ENCODE measurements at places on chromosomes 11 and 22.

DNA sequence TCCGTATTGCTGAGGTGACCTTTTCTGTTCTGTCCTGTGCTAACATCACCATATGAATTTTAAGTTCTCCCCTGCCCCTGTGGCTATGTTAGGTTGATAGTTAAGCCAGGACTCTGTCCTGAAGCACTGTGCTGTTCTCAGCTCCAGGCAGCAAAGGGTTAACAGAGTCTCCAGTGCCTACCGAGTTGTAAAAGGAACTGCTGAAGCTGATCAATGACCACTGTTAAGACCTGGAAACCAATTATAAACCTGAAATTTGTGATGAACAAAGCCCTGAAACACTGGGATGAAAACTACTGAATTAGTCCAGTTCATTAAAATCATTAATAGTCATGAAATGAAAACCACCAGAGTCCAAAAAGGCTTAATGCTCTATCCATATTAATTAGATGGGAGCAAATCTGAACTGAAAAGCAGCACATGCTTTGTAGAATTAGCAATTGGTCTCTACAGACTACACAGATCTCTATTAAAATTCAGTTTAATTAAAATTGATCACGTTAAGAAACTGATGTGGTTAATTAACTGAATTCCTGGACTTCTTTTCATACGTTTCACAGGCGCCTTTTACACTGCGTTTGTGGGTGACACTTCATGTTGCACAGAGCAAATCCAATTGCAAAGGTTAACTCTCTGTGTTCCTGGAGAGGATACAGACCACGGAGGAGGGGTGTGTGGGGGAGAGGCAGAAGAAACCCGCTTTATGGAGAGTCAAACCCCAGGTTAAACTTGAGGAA, 188.5 kb upstream of the MPPED2 start:
- DNase-seq: no peak

DNA sequence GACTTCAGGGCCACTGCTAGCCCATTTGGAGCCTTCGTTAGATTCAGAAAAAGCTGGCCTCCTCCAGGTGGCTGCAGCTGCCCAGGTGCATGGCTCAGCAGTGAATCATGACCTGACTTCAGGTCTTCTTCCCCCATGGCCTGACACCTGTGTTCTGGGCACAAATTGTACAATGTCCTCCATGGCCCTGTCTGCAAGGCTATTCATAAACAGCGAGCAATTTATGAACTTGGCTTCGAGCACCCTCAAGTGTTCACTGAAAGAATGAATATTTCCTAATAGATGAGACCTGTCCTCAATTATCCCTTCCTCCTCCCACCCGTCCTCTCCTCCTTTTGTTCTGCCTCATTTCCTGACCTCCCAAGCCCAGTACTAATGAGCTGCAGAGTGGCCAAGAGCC, 12.2 kb upstream of the VPS37C start:
- no peak for DNase-seq

DNA sequence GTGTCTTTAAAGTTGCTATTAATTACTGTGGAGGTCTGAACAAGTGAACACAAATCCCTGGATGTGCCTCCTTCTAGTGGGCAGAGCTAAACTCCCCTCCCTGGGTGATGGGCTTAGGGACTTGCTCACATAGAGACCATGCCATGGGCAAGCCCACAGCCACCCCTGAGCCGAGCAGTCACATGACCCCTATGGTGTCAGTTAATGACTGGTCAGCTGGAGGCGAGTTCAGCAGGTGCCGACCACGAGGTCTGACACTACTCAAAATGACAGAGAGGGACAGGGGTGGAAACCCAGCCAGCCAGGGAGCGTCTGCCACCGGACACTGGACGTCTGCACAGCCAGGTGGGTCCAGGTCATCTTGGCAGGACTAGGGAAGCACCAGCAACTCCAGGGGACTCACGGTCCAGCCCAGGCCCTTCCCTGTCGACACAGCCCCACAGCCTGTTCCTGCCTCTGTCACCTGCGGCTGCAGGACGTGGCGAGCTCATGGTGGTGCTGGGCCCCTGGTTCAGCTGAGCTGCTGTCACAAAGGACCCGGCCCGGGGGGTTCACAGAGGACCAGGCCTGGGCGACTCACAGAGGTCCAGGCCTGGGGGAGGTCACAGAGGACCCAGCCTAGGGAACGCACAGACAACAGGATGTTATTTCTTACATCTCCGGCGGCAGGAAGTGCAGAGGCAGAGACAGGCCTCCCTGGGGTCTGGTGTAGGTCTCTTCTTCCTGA, 135.0 kb downstream of the BRD1 start:
- DNase-seq: no peak

- DNase-seq: no peak
Observed at GRCh38 chr11:10387206-10388083, 67.6 kb upstream of the AMPD3 start.

GRCh38 chr11:11289669-11290068, 63.4 kb downstream of the CSNK2A3 start:
- DNase-seq: no peak

DNA sequence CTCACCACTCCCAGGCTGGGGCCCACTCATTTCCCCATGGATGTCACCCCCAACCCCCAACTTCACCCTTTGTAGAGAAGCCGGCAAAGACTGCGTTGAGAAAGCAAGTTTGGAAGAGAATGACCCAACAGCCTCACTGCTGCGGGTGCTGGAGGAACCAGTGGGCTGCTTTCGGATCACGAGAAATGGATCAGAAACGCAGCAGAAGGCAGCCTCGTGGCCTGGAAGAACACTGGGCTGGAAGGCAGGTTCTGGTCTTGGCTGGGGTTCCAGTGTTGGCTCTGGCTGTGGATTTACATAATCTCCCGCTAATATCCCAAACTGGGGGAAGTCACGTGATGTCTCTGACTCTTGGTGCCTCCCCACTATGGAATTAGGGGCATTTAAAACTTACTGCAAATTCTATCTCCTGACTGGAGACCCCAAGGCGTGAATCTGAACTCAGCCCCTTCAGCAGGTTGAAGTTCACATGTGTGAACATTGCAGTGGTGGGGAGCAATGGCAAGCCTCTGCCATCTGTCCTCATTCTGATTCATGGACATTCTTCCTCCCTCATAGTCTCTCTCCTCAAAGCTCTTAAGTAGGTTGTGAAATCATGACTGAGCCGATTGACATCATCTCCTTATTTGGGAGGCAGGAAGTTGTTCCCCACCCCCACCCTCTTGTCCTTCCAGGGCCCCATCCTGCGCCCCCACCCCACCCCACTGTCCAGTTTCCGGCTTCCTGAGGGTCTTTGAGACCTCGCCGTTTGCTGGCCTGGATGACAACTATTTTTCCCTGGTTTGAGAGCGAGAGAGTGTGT, 37.0 kb upstream of the TIMP3 start:
- no peak for DNase-seq

DNA sequence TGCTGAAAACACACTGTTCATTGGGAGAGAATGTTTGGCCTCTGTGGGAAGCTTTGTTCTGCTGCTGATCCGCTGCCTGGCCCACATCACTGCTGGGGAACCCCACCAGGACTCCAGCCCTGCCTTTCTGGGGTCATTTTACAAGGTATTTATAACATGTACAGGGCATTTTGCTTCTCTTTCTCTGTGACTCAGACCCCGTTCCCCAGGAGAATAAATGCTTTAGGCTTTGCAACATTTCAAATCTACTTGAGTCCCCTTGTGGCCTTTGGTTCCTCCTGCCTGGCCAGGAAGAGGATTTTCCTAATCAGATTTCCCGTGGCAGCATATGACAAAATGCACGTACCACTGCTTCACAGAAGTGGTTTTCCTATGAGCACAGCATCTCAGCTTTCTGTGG, 43.0 kb downstream of the BTG4 start:
- no peak for DNase-seq

DNA sequence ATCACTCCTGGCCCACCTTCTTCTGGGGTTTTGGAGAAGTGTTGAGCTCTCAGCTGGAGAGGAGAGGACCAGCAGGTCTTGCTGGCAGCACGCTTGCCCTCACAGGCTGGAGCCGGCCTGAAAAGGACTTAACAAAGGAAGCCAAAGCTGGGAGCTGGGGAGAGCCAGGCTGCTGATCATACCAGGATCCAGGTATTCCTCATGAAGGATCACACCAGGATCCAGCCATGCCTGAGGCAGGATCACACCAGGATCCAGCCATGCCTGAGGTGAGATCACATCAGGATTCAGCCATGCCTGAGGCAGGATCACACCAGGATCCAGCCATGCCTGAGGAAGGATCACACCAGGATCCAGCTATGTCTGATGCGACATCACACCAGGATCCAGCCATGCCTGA, 17.0 kb downstream of the MRGPRD start:
- no peak for DNase-seq

DNA sequence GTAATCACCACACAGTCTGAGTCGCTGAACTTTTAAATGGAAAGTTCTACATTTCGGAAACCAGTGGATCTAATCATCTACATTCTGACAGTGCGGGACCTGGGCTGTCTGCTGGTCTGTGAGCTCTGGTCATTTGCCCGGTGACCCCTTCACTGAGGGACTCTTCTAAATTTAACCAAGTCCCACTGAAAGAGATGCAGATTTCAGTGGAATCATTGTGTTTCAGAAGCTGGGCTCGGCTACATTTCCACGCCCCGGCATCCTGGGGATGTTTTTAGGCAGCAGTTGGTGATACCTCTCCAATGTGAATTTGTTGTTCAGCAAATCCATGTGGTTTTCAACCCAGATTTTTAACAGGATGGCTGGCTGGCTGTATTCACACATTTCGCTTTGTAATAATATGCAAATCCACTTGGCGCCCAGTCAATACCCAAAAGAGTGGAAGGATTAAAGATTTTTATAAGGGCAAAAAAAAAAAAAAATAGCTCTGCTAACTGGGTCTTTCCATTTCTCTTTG, 145.5 kb upstream of the RASSF10 start:
- no peak for DNase-seq

DNA sequence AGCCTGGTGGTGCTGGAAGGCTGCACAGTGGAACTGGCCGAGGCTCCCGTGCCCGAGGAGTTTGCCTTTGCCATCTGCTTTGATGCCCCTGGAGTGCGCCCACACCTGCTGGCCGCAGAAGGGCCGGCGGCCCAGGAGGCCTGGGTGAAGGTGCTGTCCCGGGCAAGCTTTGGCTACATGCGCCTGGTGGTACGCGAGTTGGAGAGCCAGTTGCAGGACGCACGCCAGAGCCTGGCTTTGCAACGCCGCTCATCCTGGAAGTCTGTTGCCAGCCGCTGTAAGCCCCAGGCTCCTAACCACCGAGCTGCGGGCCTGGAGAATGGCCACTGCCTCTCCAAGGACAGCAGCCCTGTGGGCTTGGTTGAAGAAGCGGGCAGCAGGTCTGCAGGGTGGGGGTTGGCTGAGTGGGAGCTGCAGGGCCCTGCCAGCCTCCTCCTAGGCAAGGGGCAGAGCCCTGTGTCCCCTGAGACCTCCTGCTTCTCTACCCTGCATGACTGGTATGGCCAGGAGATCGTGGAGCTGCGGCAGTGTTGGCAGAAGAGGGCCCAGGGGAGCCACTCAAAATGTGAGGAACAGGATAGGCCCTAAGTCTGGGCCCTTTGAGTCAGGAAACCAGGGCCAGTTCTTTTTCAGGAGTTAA, 1.9 kb upstream of the SMDT1 start:
- DNase-seq: no peak

DNA sequence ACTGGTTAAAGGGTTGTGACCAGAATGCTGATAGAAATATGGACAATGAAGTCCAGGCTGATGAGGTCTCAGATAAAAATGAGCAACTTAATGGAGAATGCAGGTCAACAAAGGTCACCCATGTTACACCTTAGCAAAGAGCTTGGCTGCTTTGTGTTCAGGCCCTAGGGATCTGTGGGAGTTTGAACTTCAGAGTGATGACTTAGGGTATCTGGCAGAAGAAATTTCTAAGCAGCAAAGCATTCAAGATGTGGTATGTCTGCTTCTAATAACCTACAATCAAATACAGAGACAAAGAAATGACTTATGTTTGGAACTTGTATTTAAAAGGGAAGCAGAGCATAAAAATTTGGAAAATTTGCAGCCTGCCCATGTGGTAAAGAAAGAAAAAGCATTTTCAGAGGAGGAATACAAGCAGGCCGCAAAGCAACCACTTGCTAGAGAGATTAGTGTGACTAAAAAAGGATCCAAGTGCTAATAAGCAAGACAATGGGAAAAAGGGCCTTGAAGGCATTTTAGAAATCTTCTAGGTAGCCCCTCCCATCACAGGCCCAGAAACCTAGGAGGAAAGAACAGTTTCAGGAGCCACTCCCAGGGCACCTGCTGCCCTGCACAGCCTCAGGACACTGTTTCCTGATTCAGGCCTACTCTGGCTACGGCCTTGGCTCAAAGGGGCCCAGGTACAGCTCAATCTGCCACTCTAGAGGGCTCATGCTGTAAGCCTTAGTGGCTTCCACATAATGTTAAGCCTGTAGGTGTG, 41.3 kb downstream of the TNKS1BP1 start:
- DNase-seq: no peak

GRCh38 chr11:134561331-134561720, 149.3 kb upstream of the B3GAT1 start:
- no peak for DNase-seq

DNA sequence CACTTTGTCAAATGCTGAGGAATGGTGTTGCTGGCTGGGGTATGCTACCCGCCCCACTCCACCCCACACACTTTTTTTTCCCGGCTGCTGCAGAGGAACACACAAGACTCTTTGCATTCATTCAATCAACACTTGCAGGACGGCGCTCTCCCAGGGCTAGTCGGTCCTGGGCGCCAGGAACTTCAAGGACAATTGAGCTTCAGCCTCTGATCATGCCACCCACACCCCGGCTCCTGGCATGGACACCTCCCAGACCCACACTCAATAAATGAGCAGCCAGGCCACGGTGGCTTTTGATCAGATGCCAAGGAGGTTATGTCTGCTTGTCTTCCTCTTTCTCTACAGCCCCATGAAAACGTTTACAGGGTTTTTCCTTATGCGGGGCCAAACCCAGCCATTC, 19.8 kb downstream of the TPST2 start:
- no peak for DNase-seq

GRCh38 chr11:88301488-88302140, 35.9 kb downstream of the CTSC start:
- DNase-seq: no peak

DNA sequence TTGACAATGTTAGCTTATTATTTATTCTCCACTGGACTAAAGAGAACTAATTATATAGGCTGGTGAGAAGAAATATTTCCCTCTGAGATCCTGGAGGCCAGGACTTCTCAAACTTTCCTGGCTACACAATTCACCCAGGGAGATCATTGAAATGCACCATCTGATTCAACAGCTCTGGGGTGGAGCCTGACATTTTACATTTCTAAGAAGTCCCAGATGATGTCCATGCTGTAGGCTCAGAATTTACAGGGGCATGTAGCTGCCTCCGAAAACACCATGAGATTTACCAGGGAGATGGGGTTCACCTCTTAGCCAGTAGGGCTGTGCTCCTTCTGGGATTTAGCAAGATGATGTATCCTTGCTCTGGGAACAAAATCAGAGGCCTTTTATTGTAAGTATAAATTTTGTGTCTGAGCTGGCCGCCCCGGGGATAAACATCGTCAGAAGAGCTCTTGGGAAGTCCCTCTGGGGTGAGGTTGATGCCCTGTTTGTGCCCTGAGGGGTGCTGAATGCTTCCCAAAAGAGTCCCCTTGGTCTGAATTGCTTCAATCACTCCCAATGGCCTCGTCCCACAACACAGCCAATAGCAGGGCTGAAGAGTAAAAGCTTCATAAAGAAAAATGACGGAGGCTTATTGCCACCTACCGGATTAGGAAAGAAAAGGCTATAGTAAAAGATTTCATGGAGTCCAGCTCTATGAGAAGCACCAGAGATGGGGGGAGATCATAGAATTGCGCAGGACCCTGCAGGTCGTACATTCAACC, 33.4 kb upstream of the API5 start:
- no peak for DNase-seq

Data from stimulated activated CD8-positive, alpha-beta memory T cell treated with anti-CD3 and anti-CD28 coated beads, Interleukin-15, amount 100 ng/mL, for 4 hours (primary cell).